ENCODE measurements at places on chromosomes 12 and 14. TPM values are rescaled to one million over a fixed set of nuclear protein-coding genes. Genes with fewer than 3 reads are reported as not detected.

- no peak overlapping the region for H3K27ac ChIP-seq
- no peak overlapping the region for H3K4me3 ChIP-seq
- no peaks in the 10 kb centered on the region for H3K36me3 ChIP-seq
- DNase-seq, result no peak
Measured at GRCh38 chr14:62209287-62209899, 447.2 kb downstream of the SNAPC1 start.

GRCh38 chr14:28542040-28542439, 224.5 kb upstream of the FOXG1 start:
- no peak overlapping the region for H3K4me3 ChIP-seq
- no peak overlapping the region for H3K27ac ChIP-seq
- no peak for DNase-seq

GRCh38 chr12:88552610-88553079, 27.6 kb downstream of the KITLG start:
- no peaks in the 10 kb centered on the region for H3K36me3 ChIP-seq
- DNase-seq, result no peak
- peaks cover 62% of the 10 kb centered on the region for H3K4me1 ChIP-seq
- no peak overlapping the region for H3K4me3 ChIP-seq

DNA sequence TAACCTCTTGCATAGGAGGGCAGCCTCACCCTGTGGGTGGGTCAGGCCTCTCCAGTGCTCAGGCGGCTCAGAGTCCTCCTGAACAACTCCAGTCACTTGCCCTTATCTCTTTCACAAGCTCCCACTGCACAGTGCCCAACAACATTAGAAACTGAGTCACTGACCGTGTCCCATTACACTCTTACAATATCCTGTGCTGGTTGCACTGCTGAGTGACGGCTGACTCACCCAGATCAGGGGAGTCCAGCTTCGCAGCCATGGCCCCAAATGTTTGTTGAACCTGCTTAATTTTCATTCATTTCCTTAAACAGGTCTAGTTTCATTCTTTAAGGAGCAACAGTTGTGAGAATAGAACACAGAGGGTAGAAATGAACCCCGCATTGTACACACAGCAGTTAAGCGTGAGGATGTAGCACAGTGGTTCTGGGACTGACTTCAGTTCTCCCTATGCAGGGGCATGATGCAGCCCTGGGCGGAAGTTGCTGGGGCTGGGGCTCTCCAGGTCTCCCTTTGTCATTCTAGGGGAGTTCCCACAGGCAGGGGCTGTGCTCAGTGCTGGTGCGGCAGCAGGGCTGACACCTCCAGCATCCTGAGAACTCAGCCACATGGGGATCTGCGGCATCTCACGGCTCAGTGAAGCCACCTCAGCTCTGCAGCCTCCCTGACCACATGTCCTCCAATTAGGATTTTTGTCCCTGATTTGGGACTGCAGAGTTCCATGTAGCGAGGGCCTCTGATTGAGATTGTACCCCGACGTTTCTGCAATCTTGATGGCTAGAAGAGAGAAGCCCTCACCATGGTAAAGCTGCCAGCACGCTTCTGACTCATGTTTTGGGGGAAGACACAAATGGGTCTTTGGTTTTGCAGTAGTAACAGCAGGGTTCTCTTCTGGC, 16.1 kb downstream of the GPR68 start:
- peaks cover 76% of the 10 kb centered on the region for H3K4me1 ChIP-seq
- H3K27me3 ChIP-seq, result no peaks in the 10 kb centered on the region
- peaks cover 74% of the 10 kb centered on the region for H3K36me3 ChIP-seq
- H3K4me3 ChIP-seq, result no peak overlapping the region

DNA sequence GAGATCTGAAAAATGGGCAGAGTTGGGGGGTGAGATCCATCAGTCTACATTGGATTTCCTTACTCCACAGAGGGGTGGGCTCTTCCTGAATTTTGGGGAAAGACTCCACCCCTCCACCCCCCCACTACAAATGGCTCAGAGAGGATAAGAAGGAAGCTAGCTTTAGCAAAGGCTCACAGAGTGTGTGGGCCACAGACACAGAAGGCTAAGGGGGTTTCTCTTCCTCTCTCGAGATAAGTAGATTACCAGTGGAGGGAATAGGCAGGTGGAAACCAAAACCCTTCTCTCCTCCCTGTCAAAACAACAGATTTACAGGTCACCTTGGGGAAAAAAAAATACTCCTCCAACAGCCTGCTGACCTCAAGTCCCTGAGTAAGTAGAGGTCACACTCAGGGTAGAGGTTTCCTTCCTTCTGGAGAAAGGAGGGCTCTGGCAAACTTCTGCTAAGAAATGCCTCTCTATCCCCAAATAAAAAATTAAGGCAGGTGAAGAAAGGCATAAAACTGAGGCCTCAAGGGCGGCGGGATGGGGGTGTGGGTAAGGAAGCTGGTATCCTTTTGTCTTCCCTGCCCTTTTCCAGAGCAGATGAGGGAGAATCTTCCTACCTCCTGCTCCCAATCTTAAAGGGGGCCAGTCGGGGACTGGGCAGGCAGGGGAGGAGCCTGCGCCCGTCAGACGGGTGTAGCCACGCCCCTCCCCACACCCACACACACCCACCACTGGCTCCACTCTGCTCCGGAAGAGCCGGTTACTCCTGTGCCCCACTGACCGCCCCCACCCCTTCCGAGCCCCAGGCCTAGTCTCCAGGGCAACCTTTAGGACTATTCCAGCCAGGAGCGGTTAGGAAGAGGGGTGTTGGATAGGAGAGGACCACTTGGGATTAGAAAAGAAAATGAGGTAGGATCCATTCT, 1.9 kb upstream of the BAZ2A start:
- H3K4me3 ChIP-seq, result no peak overlapping the region
- H3K36me3 ChIP-seq, result no peaks in the 10 kb centered on the region
- DNase-seq, result peak; percentile 74

DNA sequence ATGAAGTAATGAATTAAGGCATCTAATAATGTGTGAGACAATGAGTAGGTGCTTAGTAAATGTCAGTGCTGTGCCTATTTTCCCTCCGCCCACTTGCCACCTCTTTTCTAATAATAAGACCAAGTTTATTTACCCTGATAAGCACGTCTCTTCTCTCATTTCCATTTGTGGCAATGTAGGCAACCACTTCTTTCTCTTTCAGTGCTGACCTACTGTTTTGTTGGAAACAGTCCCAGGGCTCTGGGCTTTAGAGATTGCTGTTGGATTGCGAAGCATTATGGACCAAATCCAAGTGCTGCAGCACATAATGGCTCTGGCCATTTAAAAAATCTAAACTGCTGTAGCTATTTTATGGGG, 141.3 kb upstream of the PLEKHG7 start:
- H3K36me3 ChIP-seq, result no peaks in the 10 kb centered on the region
- H3K27ac ChIP-seq, result peak overlapping the region; percentile 39
- no peak for DNase-seq
- H3K4me3 ChIP-seq, result no peak overlapping the region
- no peaks in the 10 kb centered on the region for H3K27me3 ChIP-seq
- H3K4me1 ChIP-seq, result peaks cover 16% of the 10 kb centered on the region

GRCh38 chr14:27367345-27367744, 769.5 kb upstream of the NOVA1 start:
- H3K4me1 ChIP-seq, result no peaks in the 10 kb centered on the region
- H3K27me3 ChIP-seq, result no peaks in the 10 kb centered on the region
- no peaks in the 10 kb centered on the region for H3K36me3 ChIP-seq
- H3K4me3 ChIP-seq, result no peak overlapping the region
- no peak for DNase-seq

Gene MYRFL
- total RNA-seq, result 0.35 TPM

DNA sequence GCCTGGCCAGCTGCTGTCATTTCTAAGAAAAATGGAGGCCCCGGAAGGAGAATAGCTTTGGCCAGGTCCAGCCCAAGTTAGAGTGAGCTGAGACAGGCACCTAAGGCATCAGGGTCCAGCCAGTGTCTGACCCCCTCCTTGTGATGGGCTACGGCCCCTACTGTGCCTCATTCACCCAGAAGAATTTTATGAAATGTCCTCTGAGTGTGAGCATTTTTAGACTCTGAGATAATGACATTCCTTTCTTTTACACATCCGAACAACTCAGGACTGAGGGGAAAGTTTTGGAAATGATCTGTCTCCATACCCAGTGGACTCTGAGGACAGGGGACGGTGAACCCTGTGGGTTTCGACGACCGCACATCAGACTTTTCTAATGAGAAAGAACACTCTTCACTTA, 50.4 kb downstream of the SLC24A4 start:
- H3K4me3 ChIP-seq, result no peak overlapping the region
- no peak overlapping the region for H3K27ac ChIP-seq
- no peaks in the 10 kb centered on the region for H3K4me1 ChIP-seq
- H3K36me3 ChIP-seq, result no peaks in the 10 kb centered on the region
- DNase-seq, result no peak

DNA sequence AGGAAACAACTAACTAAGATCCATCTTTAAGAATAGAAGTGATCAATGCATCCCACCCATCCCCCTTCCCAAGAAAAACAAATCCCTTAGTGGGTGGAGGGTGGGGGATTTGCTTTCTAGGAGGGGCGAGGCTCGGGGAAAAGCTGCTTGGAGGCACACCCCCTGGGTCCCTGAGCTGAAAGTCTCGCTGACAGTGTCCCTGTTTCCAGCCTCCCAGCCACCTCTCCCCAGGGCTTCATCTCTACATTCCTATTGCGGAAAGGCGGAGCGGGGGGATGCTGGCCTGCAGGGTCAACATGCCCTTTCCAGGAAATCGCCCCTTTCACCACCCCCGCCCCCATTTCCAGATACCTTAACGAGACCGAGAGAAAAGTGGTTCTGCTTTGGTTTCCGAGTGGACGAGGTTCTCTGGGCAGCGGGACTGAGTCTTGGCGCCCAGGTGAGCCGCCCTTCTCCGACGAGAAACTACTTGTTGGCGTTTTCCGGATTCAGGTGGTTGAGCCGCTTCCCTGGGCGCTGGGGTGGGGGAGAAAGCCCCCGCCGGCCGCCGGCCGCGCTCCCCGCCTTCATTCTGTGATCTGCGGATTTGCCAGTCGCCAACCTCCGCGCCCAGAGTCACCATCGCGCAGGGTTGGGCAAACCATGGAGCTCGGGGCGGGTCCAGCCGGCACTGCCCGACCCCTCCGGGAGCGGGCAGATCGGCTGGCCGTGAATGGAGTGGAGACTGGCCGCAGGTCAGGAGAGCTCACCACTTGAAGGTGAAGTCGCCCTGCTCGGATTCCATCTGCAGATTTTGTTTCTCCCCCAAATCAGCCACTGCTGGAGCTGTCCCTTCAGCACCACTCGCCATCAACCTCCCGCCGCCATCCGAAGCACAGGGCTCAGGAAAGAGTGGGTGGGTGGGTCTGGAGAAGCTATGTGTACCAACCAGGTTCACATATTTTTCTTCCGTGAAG, 505 bp downstream of the KCNC2 start:
- H3K4me3 ChIP-seq, result no peak overlapping the region
- no peak for DNase-seq
- H3K27me3 ChIP-seq, result peaks cover 8% of the 10 kb centered on the region
- no peaks in the 10 kb centered on the region for H3K36me3 ChIP-seq

Gene ZNF10
- 7.3 TPM for total RNA-seq

DNA sequence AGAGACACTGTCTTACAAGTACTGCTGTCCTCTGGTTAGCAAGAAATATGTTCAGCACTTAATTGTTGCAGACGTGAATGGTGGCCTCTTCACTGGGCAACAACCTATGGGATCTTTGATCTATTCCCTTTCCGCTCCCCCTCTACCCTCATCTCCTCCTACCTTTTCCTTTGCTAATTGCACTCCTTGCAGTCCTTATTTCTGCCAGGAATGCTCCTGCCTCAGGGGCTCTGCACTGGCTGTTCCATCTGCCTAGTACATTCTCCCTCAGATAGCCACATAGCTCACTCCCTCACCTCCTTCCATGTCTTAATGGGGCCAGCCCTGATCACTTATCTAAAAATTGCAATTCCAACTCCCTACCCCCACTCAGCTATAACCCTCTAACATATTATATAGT, 4.5 kb upstream of the NFYB start:
- H3K4me3 ChIP-seq, result no peak overlapping the region
- no peak for DNase-seq
- no peaks in the 10 kb centered on the region for H3K27me3 ChIP-seq

- H3K4me3 ChIP-seq, result no peak overlapping the region
- no peaks in the 10 kb centered on the region for H3K36me3 ChIP-seq
- H3K4me1 ChIP-seq, result no peaks in the 10 kb centered on the region
- H3K27ac ChIP-seq, result no peak overlapping the region
Measured at GRCh38 chr14:53437858-53438257, 284.7 kb upstream of the DDHD1 start.

DNA sequence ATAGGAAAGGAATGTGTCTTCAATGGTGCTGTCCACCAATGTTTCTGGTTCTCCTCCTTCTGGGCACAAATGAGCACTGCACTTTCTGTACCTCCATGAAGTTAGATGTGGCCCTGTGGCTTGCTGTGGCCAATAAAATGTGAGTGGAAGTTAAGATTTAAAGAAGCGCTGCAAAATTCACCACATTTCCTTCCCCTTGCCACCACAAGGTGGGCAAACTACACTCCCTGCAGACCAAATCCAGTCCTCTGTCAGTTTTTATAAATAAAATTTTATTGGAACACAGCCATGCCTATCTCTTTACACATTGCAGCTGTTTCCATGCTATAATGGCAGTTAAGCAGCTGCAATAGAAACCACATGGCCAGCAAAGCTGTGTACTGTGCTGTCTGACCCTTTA, 141.4 kb upstream of the TMPO start:
- H3K36me3 ChIP-seq, result no peaks in the 10 kb centered on the region
- no peak for DNase-seq
- no peak overlapping the region for H3K4me3 ChIP-seq
- no peak overlapping the region for H3K27ac ChIP-seq
- H3K27me3 ChIP-seq, result no peaks in the 10 kb centered on the region

Gene CYP27B1
- total RNA-seq, result not detected

DNA sequence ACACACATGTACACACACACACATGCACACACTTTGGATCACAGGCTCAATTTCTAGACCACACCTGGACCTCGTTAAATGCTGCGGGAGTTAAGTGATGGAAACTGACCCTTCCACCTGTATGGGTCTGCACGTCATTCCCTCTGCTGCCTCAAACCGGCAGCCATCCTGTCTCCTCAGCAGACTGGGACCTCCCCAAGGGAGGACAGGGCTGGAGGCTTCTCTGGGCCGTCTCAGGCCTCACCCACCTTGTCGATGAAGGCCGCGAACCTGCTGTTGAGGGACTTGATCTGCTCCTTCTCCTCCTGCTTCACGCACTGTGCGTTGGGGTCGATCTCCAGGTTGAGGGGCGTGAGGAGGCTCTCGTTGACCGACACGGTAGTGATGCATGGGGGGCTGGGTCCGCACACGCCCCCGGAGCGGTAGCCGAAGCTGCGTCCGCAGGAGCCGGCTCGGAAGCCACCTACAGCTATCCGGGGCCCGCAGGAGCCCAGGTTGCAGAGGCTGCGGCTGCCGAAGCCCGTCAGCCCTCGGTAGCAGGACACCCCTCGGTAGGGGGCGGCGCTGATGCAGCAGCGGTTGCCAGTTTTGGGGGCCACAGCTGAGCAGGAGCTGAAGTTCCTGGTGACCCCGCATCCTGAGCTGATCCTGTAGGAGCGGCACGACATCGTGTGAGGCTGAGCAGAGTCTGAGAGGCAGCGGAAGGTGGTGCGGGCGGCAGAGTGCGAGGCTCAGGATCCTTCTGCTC, at the start of gene KRT85:
TSS of gene KRT85 (minus strand) at position 744 of the 748 bp plus-strand sequence. CDS start at position 668, 76 bp downstream.
- H3K27ac ChIP-seq, result no peak within 1 kb of the TSS
- H3K4me3 ChIP-seq, result no peak within 1 kb of the TSS
- DNase-seq, result no peak
- no peaks in the 10 kb centered on the region for H3K4me1 ChIP-seq
- no peaks in the 10 kb centered on the region for H3K36me3 ChIP-seq
